ENCODE measurements at places on chromosomes 5 and 9.

DNA sequence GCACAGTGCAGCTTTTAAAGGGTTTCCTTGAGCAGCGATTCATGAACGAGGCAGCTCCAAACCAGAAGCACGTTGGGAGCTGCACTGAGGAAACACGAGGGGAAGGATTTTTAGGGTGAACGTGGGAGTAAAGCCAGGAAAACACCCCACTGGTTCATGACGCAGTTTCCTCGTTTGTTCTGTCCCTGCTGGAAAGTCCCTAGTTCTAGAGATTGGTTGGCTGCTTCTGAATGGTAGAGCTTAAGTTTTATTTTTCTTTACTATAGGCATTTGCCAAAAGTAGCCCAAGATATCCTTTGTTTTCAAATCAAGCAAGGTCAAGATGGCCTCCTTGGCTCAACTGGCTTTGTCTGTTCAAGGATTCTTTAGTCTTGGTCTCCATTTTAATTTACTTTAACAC, 116.5 kb upstream of the CACNA1B start:
- DNase-seq, result no peak

DNA sequence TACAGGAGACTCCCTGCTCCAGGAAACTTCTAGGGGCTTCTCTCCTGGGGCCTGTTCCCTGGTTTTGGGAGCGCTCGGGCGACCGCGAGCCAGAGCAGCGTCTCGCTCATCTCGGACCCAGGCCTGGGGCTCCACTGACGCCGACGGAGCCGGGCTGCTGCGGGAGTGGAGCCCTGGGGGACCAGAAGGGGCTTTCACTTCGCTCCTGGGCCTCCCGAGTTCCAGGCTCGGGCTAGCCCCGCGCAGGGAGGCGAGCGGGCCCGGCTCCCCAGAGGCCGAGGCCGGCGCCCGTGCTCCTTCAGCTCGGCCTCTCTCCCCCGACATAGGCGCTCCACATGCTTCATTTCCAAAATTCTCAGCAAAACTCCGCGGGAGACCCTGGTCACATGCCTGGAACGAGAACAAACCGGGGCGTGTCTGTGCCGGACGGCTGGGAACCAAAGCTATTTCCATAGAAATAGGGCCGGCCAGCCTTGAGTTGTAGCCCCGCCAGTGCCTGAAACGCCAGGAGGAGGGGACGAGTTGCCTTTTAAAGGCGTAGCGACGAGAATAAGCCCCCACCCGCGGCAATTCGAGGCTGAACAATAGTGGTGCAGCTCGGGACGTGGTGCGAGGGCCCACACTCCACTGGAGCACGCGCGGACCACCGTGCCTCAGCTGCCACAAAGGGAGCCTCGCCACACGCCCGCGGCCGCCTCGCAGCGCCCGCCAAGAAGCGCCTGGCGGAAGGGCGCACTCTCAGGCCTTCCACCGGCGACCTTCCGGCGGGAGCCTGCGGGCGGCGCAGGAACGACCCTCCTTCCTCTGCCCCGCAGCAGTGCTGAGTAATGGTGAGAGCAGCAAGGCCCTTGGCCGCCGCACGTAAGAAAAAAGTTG, 1.1 kb upstream of the G3BP1 start:
- DNase-seq, result no peak

GRCh38 chr5:153831973-153832372, 206.7 kb downstream of the FAM114A2 start:
- DNase-seq, result no peak

GRCh38 chr9:136046554-136046920, 48.6 kb downstream of the NACC2 start:
- no peak for DNase-seq

DNA sequence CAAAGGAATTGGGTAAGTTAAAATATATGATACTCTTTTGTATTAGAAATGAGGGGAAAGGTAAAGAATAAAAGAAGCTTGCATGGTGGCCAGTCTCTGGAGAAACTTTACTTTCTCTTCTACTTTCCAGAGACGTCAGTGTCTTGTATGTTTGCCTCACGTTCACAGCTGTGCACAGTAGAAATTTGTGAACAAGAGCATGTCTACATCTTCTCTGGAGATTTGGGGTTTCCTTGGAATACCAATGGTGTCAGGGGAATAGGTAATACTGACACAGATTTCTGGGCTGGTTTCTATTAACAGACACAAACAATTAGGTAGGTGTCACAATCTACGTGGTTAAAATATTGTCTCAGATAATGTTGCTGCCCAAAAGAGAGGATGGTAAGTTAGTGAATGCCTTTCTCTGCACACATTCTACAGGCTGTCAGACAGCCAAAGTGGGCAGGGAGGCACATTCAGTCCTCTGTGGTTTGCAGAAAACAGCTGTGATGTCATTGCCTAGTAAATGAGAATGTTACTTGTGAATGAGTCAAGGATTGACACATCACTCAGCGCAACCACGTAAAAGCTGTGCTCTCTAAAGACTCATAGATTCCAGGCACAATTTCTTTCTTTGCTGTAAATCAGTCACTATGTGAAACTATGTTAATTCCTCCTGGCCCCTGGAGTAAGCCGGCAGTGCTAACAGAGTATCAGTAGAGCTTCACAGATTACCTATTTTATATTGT, 397.1 kb downstream of the MAN2A1 start:
- DNase-seq, result peak; percentile 30

GRCh38 chr9:137989156-137989555, 111.6 kb downstream of the CACNA1B start:
- DNase-seq, result no peak

DNA sequence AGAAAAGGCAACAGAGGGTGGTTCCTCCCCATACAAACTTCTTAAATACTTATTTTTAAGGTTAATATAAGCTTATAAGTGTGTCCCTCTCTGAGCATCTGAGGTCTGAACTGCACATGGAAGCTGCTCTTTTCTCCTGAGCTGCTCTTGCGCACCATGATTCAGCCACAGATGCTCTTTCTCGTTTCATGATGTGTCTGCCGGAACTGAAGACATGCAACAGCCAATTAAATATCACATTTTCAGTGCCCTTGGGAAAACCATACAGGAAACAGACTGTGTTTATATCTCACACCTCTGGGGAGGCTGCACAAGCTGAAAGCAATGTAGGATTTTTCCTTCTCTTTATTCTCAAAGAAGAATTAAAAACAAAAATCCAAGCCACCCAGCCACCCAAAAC, 96.8 kb upstream of the NREP start:
- DNase-seq, result no peak

GRCh38 chr9:121285835-121286687, 18.1 kb downstream of the GSN start:
- DNase-seq, result no peak

- DNase-seq, result no peak
These were observed 1.3 kb downstream of the PCDHGC3 start for GRCh38 chr5:141477044-141477575.

DNA sequence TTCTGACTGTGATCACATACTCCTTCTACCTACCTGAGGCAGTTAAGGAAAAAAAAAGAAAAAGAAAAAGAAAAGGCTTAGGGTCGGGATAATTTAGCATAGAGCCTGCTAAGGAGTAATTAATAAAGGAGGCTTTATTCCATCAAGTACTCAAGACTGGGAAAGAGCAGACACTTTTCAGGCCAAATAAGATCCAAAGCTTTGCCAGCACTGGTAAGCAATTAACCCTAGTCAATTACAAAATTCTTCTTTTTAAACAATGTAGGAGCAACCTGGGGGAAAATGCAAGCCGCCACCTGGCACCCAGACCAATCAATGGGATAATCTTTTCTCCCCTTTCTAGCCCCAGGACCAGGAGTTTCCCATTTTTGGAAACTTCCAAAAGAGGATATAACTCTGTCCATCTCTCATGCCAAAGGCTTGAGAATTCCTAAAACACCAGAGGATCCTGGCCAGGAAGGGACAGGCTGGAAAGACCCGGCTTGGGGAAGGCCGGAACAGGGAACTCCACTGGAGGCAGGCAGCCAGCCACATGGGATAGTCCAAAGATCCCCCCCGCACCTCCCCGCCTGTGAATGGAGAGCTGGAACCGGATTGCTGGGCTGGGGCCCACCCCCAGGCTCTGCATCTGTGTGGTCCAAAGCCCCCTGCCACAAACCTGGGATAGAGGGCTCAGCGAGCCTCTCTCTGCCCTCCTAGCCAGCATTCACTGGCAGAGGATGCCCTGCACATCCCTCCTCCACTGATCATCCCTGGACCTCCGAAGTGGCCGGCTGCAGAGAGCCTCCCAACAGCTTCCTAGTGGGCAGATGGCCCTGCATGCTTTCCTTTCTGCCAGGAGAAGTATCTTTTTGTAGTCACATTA, 117.8 kb downstream of the ZNF354C start:
- DNase-seq, result no peak

- DNase-seq, result no peak
These were observed 264.3 kb upstream of the MVB12B start for GRCh38 chr9:126062158-126062886.

Measured in stimulated activated CD8-positive, alpha-beta memory T cell treated with anti-CD3 and anti-CD28 coated beads, Interleukin-2, amount 100 ng/mL, for 48 hours (primary cell).